ENCODE measurements at places on chromosomes 4 and X.

DNA sequence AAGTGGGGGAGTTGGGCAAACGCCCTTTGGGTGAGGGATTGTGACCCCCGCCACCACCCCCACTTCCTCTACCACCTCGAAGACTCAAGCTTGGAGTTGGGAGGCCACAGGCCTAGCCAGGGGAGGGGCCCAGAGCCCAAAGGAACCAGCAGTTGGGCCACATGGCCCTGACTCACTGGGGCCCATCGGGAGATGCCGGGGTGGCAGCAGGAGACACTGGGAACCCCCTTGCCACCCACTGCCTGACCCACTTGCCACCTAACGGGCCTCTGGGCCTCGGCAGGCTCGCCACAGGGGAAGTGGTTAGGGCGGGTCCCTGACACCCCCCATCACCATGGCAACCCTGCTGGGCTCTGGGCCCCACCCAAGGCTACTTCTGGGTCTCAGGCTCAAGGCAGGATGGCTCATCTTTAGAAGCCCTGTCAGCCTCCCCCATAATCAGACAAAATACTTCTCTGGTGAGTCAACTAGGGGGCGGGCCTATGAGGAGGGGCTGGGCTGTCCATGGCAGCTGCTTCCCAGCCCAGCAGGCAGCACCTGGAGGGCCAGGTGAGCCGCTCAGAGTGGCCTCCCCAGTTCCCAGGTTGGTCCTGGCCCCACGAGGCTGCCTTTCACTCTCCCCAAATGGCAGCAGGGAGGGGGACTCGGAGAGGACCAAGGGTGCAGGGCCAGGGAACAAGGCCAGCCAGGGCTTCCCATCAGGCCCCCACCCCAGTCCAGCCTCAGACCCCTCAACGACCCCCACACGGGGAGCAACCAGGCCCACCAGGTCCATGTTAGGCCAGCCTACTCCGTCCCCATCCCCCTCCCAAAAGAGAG is 5.6 kb downstream of the FLNA start:
- DNase-seq: peak; percentile 96

DNA sequence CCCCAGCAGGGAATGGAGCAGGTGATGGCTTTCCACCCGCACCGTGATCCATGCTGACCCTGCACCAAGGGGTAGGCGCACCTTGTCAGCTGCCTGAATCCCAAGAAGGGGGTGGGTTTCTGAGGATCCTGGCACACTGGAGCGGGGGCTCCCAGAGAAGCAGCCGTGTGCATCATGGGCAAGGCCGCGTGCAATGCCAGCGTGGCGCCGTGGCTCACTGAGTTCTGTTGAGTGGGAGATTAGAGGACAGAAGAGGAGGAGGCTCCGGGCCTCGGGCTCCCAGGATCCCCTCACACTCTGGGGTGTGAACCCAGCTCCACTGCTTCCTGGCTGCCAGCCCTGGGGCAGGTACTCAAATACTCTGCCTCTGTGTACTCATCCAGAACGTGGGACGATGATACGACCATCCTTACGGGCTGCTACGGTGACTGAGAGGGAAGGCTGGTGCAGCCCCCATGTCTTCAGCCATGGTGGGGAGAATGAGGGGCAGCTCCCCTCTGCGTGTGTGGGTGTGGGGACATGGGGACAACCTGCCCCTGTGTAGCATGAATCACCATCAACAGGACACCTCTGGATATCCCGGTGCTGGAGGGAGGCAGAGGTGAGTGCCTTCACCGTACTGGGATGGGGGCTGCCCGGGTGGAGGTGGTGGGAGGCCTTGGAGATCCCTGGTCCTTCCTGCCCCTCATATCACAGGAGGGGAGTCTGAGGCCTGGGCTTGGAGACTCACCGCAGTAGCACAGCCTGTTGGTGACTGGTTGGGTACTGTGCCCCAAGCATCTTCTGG is 52.6 kb downstream of the CPZ start:
- DNase-seq: no peak

- no peak for DNase-seq
These were observed 56.5 kb downstream of the LIMCH1 start for GRCh38 chr4:41594432-41594831.

- DNase-seq: no peak
These were observed 50.4 kb downstream of the APOO start for GRCh38 chrX:23857363-23857762.

GRCh38 chr4:80112236-80112635 is 39.2 kb upstream of the ANTXR2 start:
- DNase-seq: peak; percentile 78

GRCh38 chr4:26985873-26986272 is 125.2 kb downstream of the STIM2 start:
- no peak for DNase-seq

GRCh38 chrX:38129366-38129765 is 91.3 kb downstream of the SRPX start:
- no peak for DNase-seq

GRCh38 chrX:121298499-121298898 is 251.1 kb downstream of the GLUD2 start:
- no peak for DNase-seq

DNA sequence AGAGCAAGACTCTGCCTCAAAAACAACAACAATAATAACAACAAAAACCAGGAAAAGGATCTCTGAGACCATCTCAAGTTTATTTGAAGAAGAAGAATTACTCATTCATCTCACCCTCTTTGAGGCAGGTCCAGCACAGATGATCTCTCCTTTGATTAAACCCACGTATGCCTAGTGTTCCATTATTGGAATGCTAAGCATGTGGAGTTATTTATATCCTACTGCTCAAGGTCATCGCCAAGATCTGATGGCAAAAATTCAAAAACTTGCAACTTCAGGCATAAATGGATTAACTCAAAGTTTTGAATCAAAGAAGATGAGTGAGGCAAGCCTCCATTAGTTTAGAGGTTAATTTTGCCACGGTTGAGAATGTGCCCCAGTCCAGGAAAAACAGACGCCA is 184.2 kb downstream of the DHRSX start:
- no peak for DNase-seq

GRCh38 chr4:10667701-10668326 is 16.8 kb downstream of the CLNK start:
- no peak for DNase-seq

DNA sequence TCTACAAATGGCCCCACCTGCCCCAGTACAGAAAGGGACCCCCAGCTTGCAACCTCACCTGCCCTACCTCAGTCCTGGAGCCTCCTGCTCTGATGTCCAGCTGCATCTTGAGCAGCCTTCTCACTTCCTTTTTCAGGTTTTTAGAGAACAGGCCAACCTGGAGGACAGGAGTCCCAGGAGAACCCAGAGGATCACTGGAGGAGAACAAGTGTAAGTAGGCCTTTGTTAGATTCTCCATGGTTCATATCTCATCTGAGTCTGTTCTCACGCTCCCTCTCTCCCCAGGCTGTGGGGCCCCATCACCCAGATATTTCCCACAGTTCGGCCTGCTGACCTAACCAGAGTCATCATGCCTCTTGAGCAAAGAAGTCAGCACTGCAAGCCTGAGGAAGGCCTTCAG is 3.6 kb downstream of the MAGEA11 start:
- no peak for DNase-seq

DNA sequence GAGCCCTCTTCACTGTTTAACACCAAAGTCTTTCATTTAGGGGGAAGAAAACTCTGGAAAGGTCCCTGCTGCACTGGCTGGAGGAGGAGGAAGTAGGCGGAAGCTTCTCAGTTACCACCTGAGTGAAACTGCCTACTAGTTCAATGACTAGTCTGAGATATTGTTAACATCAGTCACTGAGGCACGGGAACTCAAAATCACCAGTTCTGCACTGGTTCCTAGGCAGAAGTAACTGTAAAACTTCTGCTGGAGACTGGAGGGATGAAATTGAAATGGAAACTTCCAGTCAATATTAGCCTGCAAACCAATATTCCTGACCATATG is 178.3 kb downstream of the SNCA start:
- DNase-seq: no peak

GRCh38 chr4:88719381-88719780 is 21.8 kb upstream of the NAP1L5 start:
- no peak for DNase-seq

DNA sequence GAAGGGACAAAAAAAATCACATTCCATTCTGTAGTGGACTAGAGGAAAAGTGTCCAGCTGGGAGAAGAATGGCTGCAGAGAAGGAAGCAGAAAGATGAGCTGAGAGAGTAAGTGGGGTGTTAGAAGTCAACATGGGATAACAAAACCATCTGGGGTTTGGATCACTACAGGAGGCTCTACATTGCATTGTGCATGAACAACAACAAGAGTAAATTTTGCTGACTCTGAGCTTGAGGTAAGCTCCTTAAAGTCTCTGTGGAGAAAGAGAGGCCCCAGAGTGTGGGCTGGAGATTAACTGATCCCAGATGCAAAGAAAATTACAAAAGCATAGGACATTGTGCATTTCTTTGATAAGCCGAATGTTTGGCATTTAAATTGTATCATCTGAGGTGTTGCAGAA is 128.9 kb downstream of the UGT8 start:
- no peak for DNase-seq

- no peak for DNase-seq
These were observed 103.7 kb upstream of the TENT5D start for GRCh38 chrX:80316526-80316925.

GRCh38 chrX:129609395-129609794 is 45.4 kb downstream of the APLN start:
- no peak for DNase-seq

DNA sequence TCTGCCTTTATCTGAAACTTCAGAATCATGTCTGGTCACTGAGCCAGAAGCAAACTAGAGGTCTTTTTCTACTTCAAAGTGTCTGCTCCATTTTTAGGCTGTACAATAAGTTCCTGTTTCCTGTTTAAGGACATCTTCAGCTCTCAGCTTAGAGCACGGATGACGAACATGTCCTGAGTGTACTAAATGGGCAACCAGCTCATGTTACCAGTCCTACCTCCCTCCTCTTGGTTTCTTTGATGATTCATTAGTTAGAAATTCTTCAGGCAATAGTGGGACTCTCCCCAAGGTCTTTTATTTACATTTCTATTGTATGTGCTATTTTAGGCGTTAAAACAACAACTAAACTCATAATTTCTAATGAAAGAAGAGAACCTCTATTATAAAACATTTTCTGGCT is 58.0 kb downstream of the ENPEP start:
- no peak for DNase-seq

GRCh38 chr4:16155528-16156169 is 70.6 kb downstream of the TAPT1 start:
- DNase-seq: no peak

DNA sequence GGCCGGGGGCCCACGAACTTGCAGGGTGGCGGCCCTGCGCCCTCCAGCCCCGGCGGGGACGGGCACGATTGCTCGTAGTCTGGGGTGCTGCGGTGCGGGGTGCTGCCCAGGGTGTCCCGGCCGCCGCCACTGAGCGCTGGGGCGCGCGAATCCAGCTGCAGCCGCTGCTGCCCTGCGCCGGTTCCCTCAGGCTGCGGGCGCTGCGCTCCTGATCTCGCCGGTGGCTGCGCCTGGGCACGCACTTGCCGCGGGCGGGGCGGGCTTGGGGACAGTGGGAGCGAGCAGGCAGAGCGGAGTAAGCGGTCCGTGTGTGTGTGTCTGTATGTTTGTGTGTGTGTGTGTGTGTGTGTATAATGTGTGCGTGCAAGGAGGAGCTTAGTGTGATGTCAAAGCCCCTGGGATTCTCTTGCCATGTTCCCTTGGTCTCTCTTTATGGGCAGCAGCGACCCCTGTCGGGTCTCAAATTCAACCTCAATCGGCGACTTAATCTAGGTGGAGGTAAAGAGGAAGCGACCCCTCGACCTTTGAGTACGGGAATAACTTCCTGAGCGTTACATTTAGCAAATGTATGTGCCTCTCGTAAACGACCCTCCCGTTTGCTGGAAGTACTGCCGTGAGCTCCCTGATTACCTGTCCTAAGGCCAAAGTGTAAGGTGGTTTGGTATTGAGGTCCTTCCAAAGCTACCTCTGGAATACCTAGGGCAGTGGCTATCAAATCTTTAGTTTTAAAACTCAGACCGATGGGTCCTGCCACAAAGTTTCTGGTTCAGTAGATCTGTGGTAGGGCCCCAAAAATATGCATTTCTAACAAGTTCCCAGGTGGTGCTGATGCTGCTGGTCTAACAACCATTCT is at the start of gene RNF150:
RNF150 (minus strand) TSS at position 324 of the 853 bp plus-strand sequence.
- DNase-seq: peak; percentile 87

DNA sequence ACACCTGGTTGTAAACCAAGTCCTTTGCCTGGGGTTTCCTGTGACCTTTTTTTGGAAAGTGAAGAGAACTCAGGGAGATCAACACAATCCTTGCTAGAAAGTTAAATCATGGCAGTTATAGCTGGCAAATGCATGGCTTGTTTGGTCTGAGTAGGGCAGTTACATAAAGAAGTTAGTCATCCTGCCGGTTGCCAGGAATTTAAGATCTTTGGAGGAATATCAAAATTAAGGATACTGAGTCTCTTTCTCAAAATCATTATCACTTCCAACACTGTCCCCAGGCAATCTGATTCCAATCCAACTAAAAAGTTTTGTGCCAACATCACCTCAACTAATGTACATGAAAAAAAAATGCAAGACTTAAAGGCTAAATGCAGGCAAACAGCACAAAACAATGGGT is 40.3 kb downstream of the C4orf54 start:
- no peak for DNase-seq

- no peak for DNase-seq
These were observed 134.5 kb upstream of the RASGEF1B start for GRCh38 chr4:81606166-81606565.

- DNase-seq: no peak
These were observed 27.3 kb upstream of the RAI2 start for GRCh38 chrX:17888421-17888820.

- DNase-seq: no peak
These were observed 29.8 kb upstream of the MSMO1 start for GRCh38 chr4:165297626-165298025.

DNA sequence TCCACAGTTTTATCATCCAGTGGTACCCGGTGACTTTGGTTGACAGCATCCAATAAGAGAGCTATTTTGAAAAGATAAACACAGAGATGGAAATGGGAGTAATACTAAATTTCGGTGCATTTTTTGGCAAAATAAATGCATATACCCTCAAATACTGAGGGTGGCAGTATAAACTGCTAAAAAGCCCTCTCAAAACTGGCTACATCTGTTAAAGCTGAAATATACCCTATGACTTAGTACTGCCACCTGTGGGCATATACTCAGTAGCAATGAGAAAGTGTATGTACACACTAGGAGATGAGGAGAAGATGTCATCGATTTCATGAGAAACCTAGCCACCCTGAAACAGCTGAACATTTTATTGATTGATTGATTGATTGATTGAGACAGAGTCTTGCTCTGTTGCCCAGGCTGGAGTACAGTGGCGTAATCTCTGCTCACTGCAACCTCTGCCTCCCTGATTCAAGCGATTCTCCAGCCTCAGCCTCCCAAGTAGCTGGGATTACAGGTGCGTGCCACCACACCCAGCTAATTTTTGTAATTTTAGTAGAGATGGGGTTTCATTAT is 12.2 kb upstream of the TMEM128 start:
- no peak for DNase-seq

GRCh38 chr4:40848940-40849339 is 99.2 kb downstream of the NSUN7 start:
- no peak for DNase-seq

GRCh38 chr4:61522312-61522711 is 322.2 kb downstream of the ADGRL3 start:
- no peak for DNase-seq
